Dermis microvascular lymphatic vessel endothelial cell (primary cell): ENCODE measurements at places on chromosomes 6 and 20. TPM values are rescaled to one million over a fixed set of nuclear protein-coding genes. Genes with fewer than 3 reads are reported as not detected.
A peak's percentile ranks its signal among the peaks of the same experiment; 100 is the strongest.

DNA sequence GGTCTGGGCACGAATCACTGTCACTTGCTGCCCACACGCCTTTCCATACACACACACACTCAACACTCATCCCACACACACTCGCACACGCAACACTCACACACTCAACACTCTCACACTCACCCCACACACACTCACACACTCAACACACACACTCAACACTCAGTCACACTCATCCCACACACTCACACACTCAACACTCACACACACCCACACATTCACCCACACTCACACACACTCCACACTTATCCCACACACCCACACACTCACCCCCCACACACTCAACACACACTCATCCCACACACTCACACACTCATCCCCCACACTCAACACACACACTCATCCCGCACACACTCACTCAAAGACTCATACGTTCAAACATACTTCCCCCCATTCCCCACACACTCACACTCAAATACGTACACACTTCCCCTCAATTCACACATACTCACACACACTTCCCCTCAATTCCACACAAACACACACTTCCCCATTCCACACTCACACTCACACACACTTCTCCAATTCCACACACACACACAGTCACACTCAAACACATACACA, 9.0 kb upstream of the HRH3 start:
- DNase-seq = no peak

GRCh38 chr20:8244637-8245036, 112.6 kb downstream of the PLCB1 start:
- peak; percentile 90 for DNase-seq

- no peak for DNase-seq
Observed at GRCh38 chr6:168988801-168989200, 264.8 kb downstream of the THBS2 start.

- DNase-seq = no peak
Observed at GRCh38 chr6:72784581-72784980, 162.7 kb downstream of the KCNQ5 start.

GRCh38 chr20:23143098-23143497, 57.0 kb upstream of the CD93 start:
- peak; percentile 97 for DNase-seq

DNA sequence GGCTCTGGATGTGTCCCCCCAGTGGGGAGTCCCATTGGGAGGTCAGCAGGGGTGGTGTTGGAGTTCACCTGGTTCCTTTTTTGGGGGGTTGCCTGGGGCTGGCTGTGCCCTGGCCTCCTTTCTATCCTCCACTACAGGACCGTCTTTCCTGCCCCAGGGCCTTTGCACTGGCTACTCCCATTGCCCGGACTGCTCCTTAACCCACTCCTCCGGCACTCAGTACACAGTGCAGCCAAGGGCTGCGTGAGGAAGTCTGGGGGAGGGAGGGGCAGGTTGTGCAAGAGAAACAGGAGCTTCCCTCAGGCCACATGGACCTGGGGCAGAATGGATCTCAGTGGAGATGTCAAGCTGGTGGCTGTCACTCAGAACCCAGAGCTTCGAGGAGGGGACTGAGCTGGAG, 429.3 kb upstream of the SULF2 start:
- DNase-seq = no peak

GRCh38 chr6:34149452-34149810, 3.5 kb upstream of the GRM4 start:
- DNase-seq = no peak

DNA sequence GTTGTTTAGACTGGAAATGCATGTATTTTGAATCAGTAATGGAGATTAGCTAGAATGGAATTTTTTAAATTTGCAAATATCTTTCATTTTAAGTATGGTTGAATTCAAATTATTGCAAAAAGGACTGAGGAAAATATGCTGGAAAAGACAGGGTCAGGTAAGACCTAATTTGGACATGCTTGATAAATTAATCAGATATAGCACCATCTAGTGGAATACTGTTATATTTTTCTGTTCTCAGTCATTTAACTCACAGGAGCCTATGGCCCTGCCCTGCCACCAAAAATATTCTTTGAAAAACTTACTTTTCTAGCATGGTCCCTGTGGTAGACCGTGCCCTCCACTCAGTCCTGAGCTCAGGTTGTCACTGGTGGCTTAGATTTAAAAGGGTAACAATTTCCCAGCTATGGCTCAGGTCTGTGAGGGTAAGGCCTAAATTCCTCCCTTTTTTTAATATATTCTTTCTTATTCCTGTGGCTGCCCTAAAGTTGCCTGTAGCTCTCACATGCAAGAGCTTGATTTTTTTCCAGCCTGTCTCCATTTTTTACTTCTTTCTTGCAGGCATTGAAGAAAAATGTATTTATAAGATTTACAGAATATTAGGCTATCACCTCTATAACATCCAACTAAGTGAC, 25.3 kb upstream of the KIAA1586 start:
- DNase-seq = peak; percentile 28

- DNase-seq = no peak
Observed at GRCh38 chr6:132714160-132714559, 305 bp upstream of the VNN1 start.

DNA sequence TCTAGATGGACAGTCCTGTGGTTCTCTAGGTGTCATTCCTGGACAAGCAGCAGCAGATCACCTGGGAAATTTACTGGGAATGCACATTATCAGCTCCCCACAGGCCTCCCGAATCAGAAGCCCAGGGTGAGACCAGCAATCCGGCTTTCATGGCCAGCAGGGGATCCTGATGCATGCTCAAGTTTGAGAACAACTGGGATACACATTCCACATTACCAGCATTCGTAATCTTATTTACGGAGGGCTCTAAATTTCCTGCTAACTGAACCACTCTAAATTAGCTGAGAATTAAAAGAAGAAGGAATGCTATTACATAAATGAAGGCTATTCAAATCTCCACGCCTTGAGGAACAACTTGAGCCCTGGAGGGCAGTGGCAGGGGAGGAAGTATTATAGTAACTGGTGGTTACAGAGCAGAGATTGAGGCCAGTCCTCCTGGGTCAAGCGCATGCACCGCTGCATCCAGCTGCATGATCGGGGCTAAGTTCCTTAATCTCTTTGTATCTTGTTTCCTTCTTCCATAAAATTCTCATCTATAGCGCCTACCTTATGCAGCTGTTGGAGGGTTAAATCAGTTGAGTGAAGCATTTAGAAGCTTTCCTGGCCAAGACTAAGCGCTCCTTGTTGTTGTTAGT, 403.7 kb downstream of the CDH26 start:
- DNase-seq = no peak

- no peak for DNase-seq
Observed at GRCh38 chr6:38086346-38086745, 266.8 kb downstream of the ZFAND3 start.

DNA sequence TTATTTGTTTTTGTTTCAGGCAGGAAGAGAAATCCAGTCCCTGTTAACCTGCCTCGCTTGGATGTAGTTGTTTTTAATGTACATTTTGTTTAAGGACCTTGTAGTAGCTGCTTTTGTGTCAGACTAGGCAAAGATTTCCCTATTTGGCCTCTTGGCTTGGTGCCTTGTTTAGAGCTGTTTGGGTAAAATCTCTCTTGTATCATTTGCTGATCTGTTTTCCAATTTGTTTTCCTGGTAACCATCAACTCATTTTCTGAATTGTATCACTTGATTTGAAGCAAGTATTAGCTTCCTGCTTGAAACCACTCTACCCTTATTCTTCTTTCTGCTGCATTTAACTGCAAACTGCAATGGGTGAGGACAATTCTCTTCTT, 160.7 kb downstream of the ZFAND3 start:
- DNase-seq = peak; percentile 38

The C20orf141 gene
- total RNA-seq = not detected in 2 replicates

The BMP2 gene
- total RNA-seq = 13.1 and 30.8 TPM in 2 replicates

The KIAA0408 gene
- not detected in 2 replicates for total RNA-seq

The ZFP57 gene
- 0.51 and 0.63 TPM in 2 replicates for total RNA-seq

The FAM83B gene
- total RNA-seq = not detected in 2 replicates

The KDM1B gene
- total RNA-seq = 5.9 and 6.3 TPM in 2 replicates

The MRPS10 gene
- 36.3 and 53.4 TPM in 2 replicates for total RNA-seq

The OR2H2 gene
- total RNA-seq = not detected in 2 replicates
